ENCODE measurements at places on chromosomes 6 and 20.

GRCh38 chr20:45629496-45630100 is at the start of gene WFDC10A:
Gene WFDC10A, plus strand, starts transcription at chr20:45629739. Its CDS starts 75 bp downstream, at chr20:45629814.
- DNase-seq, result no peak

DNA sequence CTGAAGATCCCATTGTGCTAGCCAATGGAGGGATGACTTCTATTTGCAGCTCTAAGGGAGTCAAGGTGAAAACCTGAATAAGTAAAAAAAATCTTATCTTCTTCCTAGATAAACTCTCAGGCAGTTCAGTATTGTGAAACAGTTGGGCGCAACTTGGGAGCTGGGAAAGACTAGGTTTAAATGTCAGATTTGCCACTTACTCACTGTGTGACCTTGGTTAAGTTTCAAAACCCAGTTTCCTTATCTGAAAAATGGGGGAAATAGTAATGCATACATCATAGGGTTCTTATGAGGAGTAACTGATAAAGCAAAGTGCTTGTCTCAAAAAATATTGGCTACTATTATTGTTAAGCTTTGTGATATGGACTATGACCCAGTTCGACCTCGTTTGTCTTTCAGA is 88.8 kb downstream of the CD83 start:
- DNase-seq, result no peak

DNA sequence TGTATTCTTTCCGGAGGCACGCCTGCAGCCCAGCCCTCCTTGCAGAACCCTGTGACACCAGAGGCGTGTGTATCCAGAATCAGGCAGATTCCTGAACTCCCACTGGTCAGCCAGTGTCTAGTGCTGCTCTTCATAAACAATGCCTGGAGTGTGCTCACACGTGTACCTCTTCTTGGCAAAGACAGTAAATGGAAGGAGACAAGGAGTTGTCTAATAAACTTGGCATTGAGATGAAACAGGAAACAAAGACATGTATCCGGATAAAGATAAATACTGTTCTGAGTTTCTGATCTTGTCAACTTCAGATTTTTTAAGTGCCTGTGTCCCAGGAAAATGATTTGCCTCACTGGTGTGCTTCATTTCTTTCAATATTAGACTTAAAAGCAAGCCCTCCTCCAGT is 1.7 kb downstream of the RPS6KA2 start:
- DNase-seq, result no peak

- DNase-seq, result no peak
Measured at GRCh38 chr6:6721606-6722005, 133.1 kb downstream of the LY86 start.

DNA sequence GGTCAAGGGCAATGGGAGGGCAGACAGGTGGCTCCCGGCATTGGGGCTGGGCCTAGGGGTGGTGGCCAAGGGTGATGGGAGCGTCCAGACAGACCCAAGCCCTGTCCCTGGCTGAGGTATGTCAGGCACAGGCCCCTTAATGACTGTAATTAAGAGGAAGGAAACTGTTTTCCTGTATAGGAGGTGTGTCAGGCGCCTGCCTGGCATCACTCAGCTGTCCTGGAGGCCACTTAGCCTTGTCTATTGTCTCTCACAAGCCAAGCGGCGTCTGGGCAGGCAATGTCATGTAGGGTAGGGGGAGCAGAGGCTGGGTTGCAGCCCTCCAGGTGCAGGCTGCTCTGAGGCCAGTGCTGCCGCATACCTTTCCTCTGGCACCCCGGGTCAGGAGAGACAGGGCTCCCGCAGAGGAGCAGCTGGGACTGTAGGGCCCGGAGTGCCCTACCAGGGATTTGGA is 3.9 kb upstream of the FAM83C start:
- DNase-seq, result no peak

DNA sequence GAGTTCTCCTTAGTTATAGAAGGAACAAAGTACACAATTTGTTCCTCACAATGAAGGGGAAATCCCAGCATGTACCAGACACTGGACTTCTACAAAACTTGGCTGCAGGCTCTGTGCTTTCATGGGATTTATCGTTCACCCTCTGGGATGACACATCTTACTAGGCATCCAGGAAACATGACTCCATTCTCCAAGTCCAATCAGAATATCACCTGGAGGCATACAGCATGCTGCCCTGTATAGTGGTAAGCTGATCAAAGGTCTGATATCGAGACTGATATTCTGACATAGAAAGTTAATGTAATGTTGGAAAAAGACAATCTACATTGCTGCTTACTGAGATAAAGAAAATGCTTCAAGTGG is 6.7 kb downstream of the RWDD2A start:
- no peak for DNase-seq

DNA sequence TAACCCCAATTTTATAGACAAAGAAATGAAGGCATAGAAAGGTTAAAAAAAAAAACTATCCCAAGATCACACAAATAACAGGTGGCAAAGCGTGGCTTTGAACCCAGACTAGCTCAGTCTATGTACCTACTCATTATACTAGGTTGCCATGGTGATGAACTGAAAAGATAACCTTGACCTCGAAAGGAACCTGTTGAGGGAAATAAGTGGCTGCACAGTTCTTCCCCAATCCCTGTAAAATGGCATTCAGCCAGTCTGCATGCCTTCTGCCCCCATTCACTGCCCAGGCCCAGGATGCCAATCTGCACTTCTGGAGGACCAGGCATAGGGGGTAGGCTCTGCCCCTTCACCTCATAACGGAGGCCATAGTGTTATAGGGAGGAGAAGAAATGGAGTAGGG is 295.2 kb downstream of the PTPRT start:
- DNase-seq, result no peak
